ENCODE measurements at places on chromosomes 1 and 21.

DNA sequence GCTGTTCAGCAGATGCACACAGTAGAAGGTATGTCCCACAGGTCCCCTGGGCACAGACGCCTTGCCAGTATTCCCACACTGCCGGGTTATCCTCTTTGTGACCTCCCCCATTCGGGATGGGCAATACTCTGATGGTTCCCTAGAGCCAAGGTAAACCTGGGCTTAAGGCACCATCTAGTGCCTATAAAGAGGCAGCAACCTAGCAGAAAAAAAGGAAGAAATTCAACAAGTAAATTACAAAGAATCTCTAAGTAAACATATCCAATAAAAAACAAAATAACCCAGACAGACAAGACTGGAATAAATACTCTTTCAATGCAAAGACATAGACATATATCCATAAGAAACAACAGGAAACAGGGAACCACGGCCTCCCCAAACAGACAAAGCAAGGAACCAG is 39.4 kb downstream of the HSF2BP start:
- DNase-seq, result no peak

DNA sequence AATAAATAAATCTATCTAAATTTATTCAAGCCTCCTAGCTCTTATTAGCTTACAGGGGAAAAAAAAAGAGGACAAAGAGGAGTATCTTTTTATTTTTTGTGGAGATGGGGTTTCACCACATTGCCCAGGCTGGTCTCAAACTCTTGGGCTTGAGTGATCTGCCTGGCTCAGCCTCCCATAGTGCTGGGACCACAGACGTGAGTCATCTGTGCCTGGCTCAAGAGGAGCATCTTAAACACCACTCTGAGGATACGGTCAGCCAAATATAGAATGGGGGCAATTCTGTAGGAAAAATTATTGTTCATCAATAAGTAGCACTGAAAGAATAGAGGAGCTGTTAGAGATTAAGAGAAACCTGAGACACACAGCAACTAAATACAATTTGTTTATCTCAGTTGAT is 24.1 kb downstream of the SLC45A3 start:
- no peak for DNase-seq

GRCh38 chr1:32247983-32248889 is 1.2 kb downstream of the FAM167B start:
- peak; percentile 70 for DNase-seq

GRCh38 chr1:20484519-20485462 is 1.2 kb downstream of the CAMK2N1 start:
- no peak for DNase-seq

DNA sequence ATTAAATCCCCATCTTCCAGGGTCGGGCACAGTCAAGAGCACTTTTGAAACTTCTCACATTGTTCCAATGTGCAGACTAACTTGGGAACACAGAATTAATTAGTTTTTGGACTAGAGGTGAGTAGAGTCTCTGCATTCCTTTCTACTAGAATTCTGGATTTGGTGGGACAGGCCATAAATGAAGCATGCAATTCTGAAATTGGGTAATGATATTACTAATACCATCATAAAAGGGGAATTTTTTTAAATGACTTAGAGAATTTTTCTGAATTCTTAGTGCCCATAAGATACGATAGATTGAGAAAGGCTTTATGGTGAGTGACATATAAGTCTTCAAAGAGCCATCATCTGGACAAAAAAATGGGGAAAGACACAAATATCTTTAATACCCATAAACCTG is 41.8 kb downstream of the ADAMTS5 start:
- DNase-seq, result no peak

DNA sequence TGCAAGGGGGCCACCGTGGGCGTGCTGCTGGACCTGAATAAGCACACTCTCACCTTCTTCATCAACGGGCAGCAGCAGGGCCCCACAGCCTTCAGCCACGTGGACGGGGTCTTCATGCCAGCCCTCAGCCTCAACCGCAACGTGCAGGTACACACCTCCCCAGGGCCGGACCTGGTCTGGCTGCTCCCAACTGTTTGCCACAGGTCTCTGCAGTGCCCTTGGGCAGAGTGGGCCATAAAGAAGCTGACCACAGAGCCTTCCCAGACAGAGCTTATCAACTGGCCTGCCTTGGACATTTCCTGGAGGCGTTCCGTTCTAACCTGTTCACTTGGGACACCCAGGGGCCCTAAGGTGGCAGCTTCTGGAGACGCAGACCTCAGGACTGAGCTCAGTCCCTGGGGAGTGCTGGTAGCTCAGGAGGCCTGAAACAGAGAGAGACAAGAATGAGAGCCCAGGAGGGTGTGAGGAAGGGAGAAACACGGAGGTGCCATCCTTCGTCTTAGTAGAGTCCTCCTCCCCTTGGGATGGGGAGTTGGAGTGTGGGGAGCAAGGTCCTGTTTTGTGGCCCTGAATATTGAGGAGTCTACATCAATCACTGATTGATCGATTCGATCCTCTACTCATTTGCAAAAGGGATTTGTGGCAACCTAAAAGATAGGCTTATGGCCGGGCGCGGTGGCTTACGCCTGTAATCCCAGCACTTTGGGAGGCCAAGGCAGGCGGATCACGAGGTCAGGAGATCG is 27.0 kb upstream of the GNPAT start:
- no peak for DNase-seq

DNA sequence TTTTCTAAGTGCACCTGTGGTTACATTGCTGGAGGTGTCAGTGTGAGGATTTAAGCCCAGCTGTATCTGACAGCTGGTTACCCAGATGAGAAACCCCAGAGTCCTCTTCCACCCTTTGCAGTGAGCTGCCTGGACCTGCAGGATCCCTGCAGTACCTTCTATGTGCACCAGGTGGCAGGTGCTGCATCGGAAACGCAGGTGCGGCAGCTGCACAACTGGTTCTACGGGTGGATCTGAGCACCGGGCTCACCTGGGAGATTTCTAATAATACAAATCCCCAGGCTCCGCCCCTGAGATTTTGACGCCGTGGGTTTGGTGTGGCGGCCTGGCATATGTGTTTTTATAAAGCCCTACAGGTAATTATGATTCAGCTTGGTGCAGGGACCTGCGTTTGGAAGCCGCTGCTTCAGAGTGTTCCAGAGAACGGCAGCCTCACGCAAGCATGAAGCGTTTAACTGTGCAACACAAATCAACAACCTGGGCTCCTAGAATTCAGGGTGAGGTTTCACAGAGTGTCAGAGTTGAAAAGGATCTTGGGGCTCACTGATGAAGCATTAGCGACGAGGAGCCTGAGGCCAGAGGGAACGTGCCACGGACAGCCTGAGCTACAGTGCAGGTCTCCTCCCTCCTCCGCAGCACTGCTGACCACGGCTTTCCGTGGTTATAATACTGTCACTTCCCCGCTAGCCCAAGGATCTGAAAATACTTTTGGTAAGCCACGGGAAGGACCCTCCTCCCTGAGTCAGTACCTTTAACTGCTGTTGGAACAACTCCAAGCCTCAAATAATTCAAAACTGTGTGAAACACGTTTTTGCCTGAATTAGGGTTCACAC is 96.7 kb upstream of the TRABD2B start:
- DNase-seq, result peak; percentile 67

DNA sequence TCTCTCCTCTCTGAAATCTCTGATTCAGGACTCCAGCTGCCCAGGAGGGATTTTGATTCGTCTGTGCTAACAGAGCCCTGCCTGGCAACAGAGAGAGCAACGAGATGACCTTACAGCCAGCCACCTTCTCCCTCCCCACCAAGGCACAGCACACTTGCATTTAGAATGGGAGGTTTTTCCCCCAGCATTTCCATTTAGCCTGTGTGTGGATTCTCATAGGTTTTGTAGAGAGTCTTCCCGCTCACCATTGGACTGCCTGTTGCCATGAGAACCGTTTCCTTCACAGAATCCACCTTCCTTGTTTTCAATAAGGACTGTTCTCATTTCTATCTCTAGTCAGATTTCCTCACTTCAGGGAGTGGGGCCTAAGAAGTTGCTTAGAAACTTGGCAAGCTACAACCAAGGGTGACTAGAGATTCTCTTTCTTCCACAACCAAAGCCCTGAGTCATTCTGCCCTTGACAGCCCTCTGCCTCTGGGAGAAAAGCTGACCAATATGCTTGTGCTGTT is 5.8 kb upstream of the IKBKE start:
- DNase-seq, result no peak

DNA sequence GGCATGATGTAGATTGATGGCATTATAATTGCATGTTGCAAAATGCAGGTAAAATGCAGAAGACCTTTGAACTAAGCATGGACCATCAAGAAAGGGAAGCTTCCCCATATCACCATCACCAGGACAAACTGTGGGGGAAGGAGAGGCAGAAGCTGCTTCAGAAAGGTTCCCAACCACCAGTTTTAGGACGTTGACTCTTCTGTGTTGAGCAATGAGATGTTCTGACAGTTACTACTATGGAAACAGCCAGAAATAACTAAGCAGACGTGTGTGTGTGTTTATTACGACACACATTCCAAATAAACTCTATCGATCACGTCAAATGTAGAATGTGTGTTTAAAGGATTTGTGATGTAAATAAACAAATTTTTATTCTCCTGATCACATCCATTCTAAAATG is 110.2 kb upstream of the PLD5 start:
- DNase-seq, result no peak

GRCh38 chr1:204584699-204585372 is 68.6 kb downstream of the MDM4 start:
- peak; percentile 35 for DNase-seq

DNA sequence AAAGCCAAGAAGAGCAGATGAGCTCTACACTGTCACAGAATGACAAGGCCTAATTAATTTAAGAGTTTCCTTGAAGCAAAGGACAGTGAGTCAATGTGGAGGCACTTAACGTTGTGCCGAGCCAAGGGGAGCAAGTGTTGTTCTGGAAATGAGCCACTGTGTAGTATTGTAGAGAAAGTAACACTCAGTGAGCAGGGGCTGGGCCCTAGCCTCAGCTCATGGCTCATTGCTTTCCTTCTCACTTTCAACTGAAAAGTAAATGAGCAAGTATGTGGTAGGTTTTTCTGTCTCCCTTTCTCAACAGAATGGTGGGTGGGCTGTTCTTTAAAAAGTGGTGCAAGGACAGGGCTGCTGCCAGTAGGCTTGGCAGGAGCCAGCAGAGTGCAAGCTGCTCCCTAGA is 11.8 kb upstream of the KIAA0040 start:
- no peak for DNase-seq

DNA sequence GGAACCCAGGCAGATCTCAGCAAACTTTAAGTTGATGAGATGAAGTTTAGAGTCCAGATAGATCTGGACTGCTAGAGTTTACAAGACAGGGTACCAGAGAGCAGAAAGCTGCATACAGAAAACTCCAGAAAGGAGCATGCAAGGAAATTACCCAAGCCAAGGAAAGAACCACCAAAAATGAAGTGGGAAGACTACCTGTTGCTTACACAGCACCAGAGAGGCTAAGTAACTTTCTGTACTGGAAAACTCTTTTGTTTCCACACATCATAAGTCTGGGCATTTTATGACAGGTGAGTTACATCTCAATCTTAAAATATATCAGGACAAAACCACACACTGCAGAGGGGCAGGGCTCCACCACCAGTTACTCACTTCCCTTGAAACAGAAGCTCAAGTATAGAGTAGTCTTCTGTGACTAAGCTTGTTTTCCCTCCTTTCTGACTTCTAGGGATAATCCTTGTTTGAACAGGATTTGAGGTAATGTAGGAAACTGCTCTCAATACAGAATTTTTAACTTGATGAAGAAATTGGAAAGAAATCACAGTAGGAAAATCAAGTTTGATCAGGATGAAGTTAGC is 17.4 kb upstream of the GJA9 start:
- DNase-seq, result no peak

Measured in CD4-positive, alpha-beta T cell treated with Interleukin-6 at 100 ng/mL for 8 hours (primary cell).